ENCODE measurements at places on chromosomes 16 and 17.

- no peak for DNase-seq
These were observed 33.0 kb downstream of the ANKFN1 start for GRCh38 chr17:56186222-56186786.

DNA sequence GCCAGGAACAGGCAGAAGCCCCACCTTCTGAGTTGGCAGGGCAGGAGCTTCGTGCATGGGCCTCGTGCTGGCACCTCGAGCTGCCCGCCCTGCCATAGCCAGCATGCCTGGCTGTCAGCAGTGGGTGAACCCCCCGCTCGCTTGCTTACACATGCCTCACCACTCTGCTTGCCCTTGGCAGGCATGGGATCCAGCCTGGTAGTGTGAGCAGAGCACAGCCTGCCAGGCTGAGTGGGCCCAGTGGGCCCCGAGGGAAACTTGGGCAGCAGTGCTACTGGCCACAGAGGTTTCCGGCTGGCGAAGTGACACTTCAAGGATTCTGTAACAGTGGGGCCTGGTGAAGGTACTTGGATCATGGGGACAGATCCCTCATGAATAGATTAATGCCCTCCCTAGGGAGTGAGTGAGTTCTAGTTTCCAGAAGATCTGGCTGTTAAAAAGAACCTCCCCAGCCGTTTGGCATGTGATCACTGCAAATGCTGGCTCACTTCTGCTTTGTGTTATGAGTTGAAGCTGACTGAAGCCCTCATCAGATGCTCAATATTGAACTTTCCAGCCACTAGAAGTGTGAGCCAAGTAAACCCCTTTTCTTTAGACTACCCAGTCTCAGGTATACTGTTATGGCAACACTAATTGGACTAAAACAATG is 114.7 kb downstream of the BCAS3 start:
- no peak for DNase-seq

DNA sequence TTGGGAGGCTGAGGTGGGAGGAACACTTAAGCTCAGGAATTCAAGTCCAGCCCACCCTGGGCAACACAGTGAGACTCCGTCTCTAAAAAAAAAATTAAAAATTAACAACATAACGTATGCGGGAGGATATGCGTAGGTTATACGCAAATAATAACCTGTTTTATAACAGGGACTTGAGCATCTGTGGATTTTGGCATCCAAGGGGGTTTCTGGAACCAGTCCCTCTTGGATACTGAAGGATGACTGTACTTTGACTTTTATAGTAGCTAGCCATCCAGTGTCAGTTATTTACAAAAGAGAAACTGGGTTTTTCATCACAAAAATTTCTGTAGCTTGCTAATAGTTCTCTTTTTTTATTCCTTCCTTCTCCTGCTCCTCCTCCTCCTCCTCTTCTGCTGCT is 64.5 kb downstream of the TNRC6C start:
- DNase-seq, result no peak

DNA sequence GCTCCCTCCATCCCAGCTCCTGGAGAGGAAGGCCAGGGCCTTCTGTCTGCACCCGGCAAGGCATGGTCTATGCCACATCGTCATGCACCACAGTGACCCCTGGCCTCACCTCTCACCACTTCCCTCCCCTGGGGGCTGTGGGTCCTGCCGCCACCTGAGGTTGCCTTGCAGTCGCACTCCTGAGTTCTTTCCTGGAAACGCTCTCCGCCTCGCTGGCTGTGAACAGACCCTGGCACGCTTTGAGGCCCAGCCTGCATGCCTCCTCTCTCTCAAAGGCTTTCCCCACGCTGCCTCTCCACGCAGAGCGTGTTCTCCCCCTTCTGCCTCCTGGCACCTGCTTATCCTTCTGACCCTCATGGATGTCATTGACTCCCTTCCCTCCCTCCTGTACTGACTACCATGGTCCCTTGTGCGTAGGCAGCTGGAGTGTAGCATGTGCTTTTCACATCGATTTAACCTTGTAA is 45.4 kb downstream of the SEC14L1 start:
- DNase-seq, result no peak

DNA sequence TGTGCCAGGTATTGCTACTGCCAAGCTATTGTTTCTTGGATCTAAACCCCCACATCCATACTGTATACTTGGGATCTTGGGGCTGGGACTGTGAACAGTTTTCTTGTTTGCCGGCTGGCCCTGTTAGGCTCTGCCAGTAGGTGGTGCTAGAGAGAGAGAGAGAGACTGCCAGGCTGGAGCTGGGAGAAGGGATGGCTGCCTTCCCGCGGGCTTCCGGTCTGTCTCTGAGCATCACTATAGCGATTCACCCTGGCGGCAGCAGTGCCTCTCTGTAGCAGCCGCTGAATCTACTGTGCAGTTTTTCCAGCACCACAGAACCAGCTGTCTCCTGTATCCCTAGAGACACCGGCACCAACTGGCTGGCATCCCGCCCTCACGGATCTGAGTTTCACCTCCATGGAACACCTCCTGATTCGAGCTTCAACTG is 201.2 kb downstream of the UTP18 start:
- DNase-seq, result peak; percentile 63

GRCh38 chr16:11328172-11329070 is 16.8 kb upstream of the RMI2 start:
- DNase-seq, result peak; percentile 78

- peak; percentile 68 for DNase-seq
These were observed 477 bp downstream of the CFAP20 start for GRCh38 chr16:58128711-58129096.

DNA sequence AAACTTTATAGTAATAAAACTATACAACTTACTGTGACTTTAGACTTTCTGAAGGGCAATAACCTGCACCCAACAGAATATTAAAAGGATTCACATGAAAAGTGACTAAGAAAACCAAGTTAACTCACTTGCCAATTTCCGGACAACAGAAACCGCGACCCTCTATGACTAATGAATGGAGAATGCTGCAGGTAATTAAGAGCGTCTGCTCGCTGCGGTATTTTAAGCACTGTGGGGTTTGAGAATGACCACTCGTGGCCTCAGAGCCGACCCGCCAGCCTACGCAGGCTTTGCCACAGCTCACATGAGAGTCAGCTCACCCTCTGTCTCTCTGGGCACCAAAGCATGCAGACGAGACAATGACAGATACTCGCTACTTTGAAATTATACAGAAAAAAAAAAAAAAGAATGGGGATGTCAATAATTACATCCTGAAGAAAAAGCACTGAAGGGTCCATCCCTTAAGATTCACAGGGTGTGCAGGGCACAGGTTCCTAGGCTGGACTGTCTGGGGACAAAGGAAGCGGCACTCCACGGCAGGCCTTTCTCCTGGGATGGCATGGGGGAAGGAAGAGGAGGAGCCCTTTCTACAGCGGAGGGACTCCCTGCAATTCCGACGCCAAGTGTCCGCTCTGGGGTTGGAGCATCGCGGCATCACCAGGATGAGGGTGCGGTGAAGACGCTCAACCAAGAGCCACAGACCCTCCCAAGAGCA is 35.0 kb downstream of the ZCCHC14 start:
- DNase-seq, result no peak

DNA sequence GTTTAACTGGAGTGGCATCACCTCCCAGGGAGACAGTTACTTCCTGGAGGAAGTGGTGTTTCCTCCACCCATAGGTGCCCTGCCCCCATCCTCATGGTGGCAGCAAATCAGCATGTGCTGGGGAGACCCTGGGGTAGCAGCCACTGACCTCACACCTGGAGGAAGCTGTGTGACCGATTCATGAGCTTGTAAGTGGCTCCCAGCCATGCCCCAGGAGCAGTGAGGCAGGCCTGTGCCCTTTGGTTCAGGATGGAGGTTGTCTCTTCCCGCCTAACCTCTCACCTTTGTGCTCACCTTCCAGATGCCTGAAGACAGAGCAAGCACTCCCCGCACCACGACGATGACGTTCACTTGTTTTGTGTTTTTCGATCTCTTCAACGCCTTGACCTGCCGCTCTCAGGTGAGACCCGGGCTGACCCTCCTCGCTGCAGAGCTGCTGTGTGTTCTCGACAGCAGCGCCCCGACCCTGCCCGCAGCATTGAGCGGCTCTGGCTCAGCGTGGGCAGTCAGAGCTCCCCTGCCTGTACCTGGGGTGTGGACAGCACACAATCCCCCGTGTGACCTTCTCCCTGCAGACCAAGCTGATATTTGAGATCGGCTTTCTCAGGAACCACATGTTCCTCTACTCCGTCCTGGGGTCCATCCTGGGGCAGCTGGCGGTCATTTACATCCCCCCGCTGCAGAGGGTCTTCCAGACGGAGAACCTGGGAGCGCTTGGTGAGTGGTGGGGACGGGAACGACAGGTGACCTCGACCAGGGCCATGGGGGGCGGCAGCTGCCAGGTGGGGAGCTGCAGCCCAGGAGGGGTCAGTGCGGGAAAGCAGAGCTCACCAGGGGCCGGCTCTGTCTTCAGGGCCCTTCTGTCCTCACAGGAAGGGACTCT is 42.8 kb downstream of the MEAK7 start:
- DNase-seq, result no peak

GRCh38 chr17:67018471-67019434 is 25.6 kb upstream of the CACNG1 start:
- DNase-seq, result no peak

DNA sequence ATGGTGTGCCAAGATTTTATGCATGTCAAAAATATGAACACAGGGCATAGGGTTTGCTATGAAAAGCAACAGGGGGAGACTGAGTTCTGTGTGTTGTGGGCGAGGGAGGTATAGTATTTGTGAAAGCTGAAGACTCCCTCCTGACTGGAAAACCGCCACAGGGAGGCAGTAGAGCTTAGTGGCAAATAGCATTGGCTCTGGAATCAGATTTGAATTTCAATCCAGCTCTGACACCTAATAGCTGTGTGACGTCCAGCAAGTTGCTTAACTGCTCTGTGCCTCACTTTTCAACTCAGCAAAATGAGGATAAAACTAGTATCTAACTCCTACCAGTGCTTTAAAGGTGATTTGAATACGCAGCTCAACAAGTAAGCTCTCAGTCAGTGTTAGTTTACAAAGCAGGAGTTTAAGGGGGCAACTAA is 22.0 kb downstream of the KPNA2 start:
- DNase-seq, result peak; percentile 48

DNA sequence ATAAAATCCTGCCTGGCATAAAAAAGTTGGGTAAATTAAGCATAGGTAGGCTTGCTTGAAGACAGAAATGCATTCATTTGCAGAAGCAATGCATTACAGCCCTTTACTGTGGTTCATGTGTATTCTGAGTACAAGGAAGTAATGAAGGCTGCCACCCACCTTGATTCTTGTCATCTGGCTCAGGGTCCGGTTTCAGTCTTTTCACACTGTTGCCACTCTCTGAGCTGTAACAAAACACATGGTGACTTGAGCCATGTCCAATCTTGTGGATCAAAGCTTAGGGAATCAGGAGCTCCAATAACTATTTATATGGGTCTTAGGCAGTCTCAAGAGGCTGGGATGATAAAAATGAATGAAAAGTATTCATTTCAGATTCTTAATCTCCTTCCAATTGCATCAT is 22.0 kb downstream of the PSME3IP1 start:
- no peak for DNase-seq

- DNase-seq, result peak; percentile 83
These were observed 18.6 kb downstream of the C1QTNF1 start for GRCh38 chr17:79042421-79043190.

- DNase-seq, result no peak
These were observed 4.6 kb downstream of the KRT28 start for GRCh38 chr17:40795019-40795667.

DNA sequence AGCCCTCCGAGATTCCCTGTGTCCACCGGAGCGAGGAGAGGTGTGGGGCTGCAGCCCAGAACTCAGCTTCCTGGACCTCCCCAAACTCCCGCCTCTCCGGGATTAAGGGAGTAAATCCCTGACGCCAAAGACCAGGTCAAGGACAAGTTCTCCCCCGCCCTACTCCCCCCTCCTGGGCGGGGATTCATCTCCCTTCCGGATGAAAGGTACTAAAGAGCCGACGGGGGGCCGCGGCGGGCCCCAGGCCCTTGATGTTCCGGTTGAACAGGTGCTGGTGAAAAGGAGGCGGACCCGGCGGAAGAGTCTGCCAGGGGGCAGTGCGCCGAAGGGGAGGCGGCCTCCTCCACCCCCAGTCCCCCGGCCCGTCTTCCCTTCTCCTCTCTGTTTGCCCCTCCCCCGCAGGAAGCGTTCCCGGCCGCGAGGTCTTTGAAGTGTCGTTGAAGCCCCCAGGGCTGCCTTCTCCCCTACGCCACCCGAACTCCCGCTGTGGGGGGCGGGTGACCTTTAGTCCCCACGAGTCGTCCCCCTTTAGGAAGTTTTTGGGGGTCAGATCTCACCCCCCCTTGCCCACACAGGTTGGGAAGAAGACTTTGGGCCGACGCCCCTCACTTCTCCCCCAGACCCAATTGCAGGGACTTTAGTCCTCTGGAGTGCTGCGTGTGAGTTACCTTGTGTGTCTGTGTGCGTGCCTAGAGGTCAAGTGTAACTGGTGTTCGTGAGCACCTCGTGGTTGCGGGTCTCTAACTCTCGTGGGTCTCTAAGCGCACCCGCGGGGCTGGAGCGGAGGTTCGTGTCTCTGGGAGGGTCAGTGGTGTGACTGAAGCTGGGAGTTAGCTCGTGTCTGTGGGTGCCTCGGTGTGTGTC is 1.1 kb upstream of the MLLT6 start:
- peak; percentile 92 for DNase-seq

DNA sequence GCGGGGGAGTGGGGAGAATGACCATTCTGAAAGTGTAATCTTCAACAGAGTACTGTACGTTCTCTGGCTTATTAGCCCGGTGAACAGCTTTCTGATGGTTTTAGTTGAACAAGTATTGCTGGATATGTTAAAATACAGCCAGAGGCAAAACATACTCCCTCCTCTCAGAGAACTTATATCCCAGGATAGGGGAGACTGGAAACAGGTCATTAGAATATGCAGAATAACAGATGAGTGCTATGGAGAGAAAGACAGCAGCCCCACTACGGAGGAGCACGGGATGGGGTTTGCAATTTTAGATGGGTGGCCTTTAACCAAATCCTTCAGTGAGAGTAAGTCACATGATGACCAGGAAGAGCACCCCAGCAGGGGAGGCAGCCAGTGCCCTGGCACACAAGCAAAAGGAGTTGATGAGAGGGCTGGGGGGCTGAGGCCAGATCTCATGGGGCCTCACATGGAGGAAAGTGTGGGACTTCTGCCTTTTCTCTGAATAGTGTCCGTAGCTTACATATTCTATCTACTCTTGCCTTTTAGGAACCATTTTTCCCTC is 43.1 kb upstream of the SEC14L1 start:
- DNase-seq, result no peak

GRCh38 chr16:83200005-83200779 is 573.4 kb downstream of the CDH13 start:
- DNase-seq, result no peak

GRCh38 chr17:76233588-76234353 is 6.5 kb downstream of the RNF157 start:
- no peak for DNase-seq

- no peak for DNase-seq
These were observed 2.9 kb downstream of the CLEC16A start for GRCh38 chr16:10947211-10947787.

- peak; percentile 45 for DNase-seq
These were observed 307 bp downstream of the CDYL2 start for GRCh38 chr16:80804056-80804525.

- no peak for DNase-seq
These were observed 49.7 kb upstream of the ITGA2B start for GRCh38 chr17:44439168-44439567.

DNA sequence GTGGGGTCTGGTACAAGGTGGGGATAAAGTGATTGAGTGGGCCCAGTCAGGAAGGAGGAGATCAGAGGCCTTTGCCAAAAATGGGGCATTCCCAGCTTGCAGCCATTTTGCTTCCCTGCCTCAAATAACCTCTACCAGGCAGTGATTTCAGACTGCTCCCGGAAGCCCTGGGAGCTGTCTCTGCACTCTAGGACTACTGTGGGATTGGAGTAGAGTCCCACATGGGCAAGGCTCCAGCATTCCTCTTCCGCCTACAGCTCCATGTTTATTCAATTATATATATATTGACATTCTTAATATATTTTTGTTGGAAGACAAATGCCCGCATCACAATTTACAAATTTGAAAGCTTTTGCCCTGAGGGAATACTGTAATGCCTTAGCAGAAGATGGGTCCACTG is 13.5 kb downstream of the SUPT6H start:
- no peak for DNase-seq
